ENCODE measurements at places on chromosomes 2 and 18.

DNA sequence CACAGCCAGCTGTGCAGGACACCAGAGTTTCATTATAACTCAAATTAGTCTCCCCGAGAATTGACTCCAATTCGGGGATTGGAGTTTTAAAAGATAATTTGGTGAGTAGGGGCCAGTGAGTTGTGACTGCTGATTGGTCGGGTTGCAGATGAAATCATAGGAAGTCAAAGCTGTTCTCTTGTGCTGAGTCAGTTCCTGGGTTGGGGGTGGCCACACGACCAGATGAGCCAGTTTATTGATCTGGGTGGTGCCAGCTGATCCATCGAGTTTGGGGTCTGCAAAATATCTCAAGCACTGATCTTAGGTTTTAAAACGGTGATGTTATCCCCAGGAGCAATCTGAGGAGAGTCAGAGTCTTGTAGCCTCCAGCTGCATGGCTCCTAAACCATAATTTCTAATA lies 82.7 kb upstream of the SLC66A3 start:
- no peak for DNase-seq
- H3K4me3 ChIP-seq: no peak overlapping the region
- H3K27ac ChIP-seq: no peak overlapping the region
- H3K27me3 ChIP-seq: no peaks in the 10 kb centered on the region

- no peaks in the 10 kb centered on the region for H3K4me1 ChIP-seq
- H3K27ac ChIP-seq: no peak overlapping the region
- no peaks in the 10 kb centered on the region for H3K36me3 ChIP-seq
- no peaks in the 10 kb centered on the region for H3K27me3 ChIP-seq
Measured at GRCh38 chr2:118658596-118659198, 188.8 kb downstream of the EN1 start.

DNA sequence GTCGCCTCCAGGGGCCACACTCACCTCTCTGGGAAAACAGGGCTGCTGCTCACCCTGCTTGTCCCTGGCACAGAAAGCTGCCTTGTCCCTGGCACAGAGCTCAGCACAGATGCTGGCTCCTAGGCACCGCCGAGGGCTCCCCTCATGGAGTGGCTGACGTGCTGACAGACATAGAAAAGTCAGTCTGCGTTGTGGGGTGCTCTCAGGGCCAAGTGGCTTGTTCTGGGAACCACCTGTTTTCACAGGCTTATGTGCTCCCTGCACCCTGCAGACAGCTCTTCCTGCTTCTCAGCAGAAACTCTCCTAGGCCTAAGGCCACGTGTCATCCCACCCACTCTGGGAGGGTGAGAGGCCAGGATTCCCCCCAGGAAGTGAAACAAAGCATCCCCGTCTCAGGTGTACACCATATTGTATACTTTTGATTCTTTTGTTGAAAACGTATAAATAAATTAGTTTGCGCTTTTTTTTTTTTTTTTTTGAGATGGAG lies 84.7 kb upstream of the TMEM200C start:
- DNase-seq: peak; percentile 85
- H3K4me3 ChIP-seq: no peak overlapping the region
- H3K27me3 ChIP-seq: no peaks in the 10 kb centered on the region

DNA sequence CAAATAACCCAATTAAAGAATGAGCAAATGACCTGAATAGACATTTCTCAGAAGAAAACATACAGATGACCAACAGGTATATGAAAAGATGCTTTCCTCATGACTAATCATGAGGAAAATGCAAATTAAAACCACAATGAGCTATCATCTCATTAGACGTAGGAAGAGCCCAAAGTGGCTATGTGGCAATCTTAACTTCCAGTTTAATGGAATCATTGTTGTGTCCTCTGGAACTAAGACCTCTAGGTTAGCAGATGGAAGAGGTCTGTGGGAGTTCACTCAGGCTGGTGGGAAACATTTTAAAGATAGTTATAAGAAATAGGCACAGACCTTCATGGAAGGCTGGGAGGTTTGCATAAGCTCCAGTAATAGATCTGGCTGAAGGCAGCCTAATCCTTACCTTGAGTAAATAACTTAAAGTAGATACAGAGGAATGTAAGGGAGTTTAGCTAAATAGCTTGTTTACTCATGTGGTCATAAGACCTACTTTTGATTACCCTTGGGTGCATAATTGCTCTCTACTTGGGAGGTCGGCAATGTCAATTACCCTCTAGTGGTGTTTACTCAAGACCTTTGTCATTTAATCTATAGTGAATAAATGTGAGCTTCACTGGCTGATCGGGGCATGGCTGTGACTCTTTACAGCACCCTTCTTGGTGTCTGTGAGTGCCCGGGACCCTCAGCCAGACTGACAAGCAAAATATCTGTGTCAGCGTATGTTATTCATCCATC lies 119.0 kb downstream of the GULP1 start:
- H3K27ac ChIP-seq: no peak overlapping the region
- no peaks in the 10 kb centered on the region for H3K36me3 ChIP-seq
- no peaks in the 10 kb centered on the region for H3K27me3 ChIP-seq

DNA sequence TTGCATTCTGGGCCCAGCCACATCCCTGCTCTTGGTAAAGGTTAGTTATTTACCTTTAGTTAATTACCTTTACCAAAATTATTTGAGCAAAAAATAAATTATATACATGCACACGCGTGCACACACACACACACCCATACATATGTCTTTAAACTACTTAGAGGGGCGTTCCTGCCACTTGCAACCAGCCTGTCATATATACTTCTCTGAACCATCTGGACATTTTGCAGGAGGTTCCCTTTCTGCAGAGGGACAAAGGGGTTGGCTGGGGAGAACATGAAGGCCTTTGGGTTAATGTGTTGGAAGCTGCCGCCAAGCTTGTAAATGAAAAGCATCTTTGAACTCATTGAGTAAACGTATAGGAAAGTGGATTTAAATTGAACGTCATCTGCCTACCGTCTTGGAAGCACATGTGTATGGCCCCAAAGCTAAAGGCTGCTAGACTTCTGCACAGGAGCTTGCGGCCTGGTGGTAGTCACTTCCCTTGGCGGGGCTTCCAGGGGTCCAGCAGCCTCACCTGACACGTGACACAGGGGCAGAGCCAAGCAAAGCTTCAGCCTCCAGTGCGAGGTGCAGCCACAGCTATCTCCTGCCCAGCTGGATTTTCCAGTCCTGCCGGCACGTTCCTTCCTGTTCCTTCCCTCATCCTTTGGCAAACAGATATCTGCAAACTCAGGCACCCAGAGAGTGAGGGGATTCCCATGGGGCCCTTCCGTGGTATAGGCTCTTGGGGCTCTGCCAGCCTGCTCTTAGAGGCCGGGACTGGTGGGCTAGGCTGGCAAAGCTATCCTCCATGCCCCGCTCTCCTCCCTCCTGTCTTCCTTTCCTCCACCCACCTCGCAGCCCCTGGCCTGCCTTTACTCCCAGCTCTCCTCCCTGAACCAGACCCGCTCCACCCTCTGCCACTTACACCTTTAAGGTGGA lies 46.1 kb downstream of the SERTAD2 start:
- no peaks in the 10 kb centered on the region for H3K27me3 ChIP-seq
- peaks cover 11% of the 10 kb centered on the region for H3K4me1 ChIP-seq
- H3K27ac ChIP-seq: no peak overlapping the region
- H3K36me3 ChIP-seq: no peaks in the 10 kb centered on the region
- DNase-seq: no peak

- no peaks in the 10 kb centered on the region for H3K36me3 ChIP-seq
- no peaks in the 10 kb centered on the region for H3K27me3 ChIP-seq
- no peak for DNase-seq
- H3K4me3 ChIP-seq: no peak overlapping the region
- H3K27ac ChIP-seq: no peak overlapping the region
Measured at GRCh38 chr2:198143793-198144192, 339.4 kb downstream of the PLCL1 start.

DNA sequence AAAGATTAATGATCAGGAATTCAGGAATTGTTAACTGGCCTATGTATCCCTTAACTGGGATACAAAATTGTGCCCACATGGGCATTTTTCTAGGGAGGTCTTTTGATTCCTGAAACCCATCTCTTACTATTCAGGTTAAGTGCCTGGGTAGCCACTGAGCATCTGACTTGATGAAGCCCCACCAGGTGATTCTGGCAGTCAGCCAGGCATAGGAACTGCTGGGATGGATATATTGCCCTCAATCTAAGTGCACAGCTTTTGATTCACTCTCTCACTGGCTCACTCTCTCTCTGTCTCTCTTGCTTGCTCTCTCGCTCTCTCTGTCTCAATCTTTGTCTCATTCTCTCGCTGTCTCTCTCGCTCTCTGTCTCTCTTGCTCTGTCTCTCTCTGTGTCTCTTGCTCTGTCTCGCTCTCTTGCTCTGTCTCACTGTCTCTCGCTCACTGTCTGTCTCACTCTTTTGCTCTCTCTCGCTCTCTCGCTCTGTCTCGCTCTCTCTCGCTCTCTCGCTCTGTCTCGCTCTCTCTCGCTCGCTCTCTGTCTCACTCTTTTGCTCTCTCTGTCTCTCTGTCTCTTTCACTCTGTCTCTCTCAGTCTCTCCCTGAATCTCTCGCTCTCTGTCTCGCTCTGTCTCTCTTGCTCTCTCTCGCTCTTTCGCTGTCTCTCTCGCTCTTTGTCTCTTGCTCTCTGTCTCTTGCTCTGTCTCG lies 22.3 kb downstream of the INPP1 start:
- H3K4me1 ChIP-seq: no peaks in the 10 kb centered on the region
- no peaks in the 10 kb centered on the region for H3K27me3 ChIP-seq
- no peak overlapping the region for H3K4me3 ChIP-seq
- DNase-seq: no peak
- H3K36me3 ChIP-seq: no peaks in the 10 kb centered on the region

DNA sequence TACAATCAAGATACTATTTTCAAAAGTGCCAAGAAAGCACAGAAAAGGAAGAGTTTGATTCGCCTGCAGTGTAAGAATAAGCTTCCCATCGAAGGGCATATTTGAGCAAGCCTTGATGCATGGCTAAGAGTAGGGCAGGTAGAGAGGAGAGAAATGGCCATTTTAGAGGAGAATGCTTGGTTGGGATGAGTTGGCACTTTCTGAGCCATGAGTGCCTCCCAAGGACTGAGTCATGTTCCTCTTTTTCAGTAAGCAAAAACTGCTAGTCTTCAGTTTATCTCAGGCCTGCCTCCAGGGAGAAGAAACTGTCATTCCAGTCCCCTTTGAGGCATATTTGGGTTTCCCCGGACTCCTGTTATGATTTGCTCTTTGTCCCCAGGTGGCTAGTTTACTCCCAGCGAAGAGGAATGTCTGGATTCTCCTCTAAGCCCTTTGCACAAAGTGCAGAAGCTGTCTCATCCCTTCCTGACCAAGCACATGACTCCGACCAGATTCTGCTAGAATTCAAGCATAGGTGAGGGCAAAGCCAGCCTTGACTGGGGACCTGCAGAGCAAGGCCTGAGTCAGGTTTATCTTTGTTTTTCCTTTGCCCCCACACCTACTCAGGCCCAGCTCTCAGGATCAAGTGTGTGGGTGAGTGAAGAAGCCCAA lies 115.2 kb downstream of the TTC32 start:
- H3K27ac ChIP-seq: no peak overlapping the region
- H3K4me3 ChIP-seq: no peak overlapping the region
- no peaks in the 10 kb centered on the region for H3K4me1 ChIP-seq
- H3K36me3 ChIP-seq: no peaks in the 10 kb centered on the region

- peaks cover 12% of the 10 kb centered on the region for H3K4me1 ChIP-seq
- no peak for DNase-seq
- peak within 1 kb of the TSS; percentile 93 for H3K27ac ChIP-seq
- peaks cover 57% of the 10 kb centered on the region for H3K27me3 ChIP-seq
- no peaks in the 10 kb centered on the region for H3K36me3 ChIP-seq
Measured at GRCh38 chr18:3450012-3450798, at the start of gene TGIF1. TSS of gene TGIF1 (plus strand) at chr18:3450172. CDS start at chr18:3450490, 318 bp downstream.

- DNase-seq: no peak
- no peaks in the 10 kb centered on the region for H3K36me3 ChIP-seq
- no peaks in the 10 kb centered on the region for H3K4me1 ChIP-seq
- no peak overlapping the region for H3K27ac ChIP-seq
- no peak overlapping the region for H3K4me3 ChIP-seq
Measured at GRCh38 chr2:65545837-65546805, 113.7 kb upstream of the SPRED2 start.

DNA sequence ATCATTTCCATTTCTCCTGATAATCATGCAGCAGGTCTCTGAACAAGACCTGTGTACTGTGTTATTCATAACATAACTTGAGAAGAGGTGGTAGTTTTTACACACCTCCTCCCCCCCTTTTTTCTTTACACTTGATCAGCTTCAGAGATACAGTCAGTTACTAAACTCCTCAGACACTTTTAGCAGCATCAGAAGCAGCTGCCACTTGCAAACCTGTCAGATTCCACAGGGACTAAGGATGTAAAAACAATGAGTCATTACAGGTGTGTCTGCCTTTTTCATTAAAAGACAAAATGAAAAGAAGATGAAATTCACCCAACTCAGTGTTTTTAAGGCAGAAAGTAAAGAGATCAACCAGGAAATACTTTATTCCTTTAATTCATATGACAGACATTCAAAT lies 254.0 kb downstream of the NRXN1 start:
- H3K27ac ChIP-seq: no peak overlapping the region
- H3K4me1 ChIP-seq: no peaks in the 10 kb centered on the region
- DNase-seq: no peak
- H3K27me3 ChIP-seq: no peaks in the 10 kb centered on the region
- no peak overlapping the region for H3K4me3 ChIP-seq

- no peak for DNase-seq
- no peaks in the 10 kb centered on the region for H3K27me3 ChIP-seq
- H3K4me3 ChIP-seq: no peak overlapping the region
- H3K27ac ChIP-seq: no peak overlapping the region
Measured at GRCh38 chr18:7696780-7697179, 129.7 kb downstream of the PTPRM start.

Measured in MM.1S (cell line).